ENCODE measurements at places on chromosomes 3 and 15. TPM values are rescaled to one million over a fixed set of nuclear protein-coding genes. Genes with fewer than 3 reads are reported as not detected.

ATXN7 gene
- 21.5 TPM for total RNA-seq

DNA sequence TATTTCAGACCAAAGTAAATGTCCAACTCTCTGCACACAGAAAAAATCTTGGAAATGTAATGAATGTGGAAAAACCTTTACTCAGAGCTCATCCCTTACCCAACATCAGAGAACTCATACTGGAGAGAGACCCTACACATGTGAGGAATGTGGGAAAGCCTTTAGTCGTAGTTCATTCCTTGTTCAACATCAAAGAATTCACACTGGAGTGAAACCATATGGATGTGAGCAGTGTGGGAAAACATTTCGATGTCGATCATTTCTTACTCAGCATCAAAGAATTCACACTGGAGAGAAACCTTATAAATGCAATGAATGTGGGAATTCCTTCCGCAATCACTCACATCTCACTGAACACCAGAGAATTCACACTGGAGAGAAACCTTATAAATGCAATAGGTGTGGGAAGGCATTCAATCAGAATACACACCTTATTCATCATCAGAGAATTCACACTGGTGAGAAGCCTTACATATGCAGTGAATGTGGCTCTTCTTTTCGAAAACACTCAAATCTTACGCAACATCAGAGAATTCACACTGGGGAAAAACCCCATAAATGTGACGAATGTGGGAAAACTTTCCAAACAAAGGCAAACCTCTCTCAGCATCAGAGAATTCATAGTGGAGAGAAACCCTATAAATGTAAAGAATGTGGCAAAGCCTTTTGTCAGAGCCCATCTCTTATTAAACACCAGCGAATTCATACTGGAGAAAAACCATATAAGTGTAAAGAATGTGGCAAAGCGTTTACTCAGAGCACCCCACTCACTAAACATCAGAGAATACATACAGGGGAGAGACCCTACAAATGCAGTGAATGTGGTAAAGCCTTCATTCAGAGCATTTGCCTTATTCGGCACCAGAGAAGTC is 8.0 kb upstream of the ZNF501 start:
- peak; percentile 9 for DNase-seq

GRCh38 chr15:32701863-32702262 is 15.9 kb upstream of the GREM1 start:
- no peak for DNase-seq

- DNase-seq, result no peak
These were observed 4.5 kb upstream of the RPL24 start for GRCh38 chr3:101690972-101691371.

- no peak for DNase-seq
These were observed 33.9 kb downstream of the RARB start for GRCh38 chr3:25461946-25462345.

DNA sequence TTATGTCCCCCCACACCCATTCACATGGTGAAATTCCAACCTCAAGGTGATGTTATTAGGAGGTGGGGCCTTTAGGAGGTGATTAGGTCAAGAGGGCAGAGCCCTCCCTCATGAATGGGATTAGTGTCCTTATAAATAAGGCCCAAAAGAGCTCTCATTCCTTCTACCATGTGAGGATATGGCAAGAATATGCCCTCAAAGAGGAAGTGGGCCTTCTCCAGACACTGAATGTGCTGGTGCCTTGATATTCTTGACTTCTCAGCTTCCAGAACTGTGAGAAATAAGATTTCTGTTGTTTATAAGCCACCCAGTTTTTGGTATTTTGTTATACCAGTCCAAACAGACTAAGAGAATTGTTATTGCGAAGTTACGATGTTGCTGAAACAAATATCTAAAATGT is 94.4 kb downstream of the ANKRD28 start:
- no peak for DNase-seq

DNA sequence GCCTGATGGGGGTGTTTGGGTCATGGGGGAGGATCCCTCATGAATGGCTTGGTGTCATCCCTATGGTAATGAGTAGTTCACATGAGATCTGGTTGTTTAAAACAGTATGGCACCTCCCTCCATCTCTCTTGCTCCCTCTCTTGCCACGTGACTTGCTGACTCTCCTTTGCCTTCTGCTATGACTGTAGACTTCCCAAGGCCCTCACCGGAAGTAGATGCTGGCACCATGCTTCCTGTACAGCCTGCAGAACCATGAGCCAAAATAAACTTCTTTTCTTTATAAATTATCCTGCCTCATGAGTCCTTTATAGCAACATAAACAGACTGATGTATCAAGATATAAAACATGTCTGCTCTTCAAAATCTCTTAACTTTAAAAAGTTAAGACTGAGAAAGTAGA is 96.1 kb downstream of the TFDP2 start:
- DNase-seq, result peak; percentile 43

DNA sequence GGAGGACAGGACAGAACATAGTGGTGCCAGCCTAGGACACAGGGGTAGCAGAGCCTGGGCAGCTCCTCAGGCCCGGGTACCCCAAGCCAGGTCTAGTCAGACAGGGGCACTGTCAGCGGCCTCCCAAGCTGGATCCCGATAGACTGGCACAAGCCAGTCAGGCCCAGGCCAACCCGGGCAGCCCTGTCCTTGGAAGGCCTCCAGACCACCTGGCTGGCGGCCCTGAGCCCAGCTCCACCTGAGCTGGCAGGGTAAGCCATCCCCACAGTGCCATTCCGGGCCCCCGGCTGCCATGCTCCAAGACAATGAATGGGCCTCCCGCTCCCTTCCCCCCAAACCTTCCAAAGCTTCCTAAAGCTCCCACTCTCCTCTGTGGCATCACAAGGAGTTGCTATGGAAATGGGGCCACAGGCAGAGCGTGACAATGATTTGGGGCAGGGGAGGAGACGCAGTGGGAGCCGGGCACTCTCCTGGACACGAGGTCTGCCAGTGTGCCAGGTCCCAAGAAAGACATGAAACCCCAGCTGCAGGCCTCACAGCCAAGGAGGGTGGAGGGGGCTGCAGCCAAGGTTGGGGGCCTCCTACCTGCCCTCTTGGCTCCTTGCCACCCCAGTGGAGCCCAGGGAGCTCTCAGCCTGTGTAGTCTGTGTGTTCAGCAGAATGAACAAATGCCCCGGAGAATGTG is 165.6 kb upstream of the LINGO1 start:
- DNase-seq, result no peak

GRCh38 chr3:124964387-124964786 is 29.8 kb upstream of the MUC13 start:
- DNase-seq, result no peak

- no peak for DNase-seq
These were observed 131.7 kb upstream of the NEO1 start for GRCh38 chr15:72920551-72920950.

- no peak for DNase-seq
These were observed 92.1 kb downstream of the XRN1 start for GRCh38 chr3:142355692-142356091.

GRCh38 chr3:141782386-141782932 is 19.3 kb downstream of the GRK7 start:
- no peak for DNase-seq

RBPMS2 gene
- total RNA-seq, result 0.27 TPM

TNFSF10 gene
- total RNA-seq, result 34.5 TPM

DNA sequence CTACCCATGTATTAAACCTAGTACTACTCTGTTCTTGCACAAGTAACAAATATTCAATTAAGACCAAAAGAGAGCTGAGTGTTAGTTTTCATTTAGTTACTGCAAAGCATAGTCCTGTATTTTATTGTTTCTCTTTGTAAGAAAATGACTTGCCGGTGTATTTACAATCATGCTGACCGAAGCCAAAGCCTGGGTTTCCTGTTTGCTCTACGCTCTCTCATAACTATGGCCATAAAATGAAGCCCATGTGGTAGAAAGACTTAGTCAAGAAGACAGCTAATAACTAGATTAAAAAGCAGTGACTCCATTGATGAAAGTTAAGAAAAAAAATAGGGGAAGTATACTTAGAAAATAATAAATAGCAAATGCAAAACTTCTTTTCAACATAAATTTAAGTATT is 479.9 kb downstream of the CNTN4 start:
- no peak for DNase-seq

GOLGA6L4 gene
- 1.9 TPM for total RNA-seq

GRCh38 chr15:80562033-80562432 is 133.1 kb upstream of the ABHD17C start:
- no peak for DNase-seq

DNA sequence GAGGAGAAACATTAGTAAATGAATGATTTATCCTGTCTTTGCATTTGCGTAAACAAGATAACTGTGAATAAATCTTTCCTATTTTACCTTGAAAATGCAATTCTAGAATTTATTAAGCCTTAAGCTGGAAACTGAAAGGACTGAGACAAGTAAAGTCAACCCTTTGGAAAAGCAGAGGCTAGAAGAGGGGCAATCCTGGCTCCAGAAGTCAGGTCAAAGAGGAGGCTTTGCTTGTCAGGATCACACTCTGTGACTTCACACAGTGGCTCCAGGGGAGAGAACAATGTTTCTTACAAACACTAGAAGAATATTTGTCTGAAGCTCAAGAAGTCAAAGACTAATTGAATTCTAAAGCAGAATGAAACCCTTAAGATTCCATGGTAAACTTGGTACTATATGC is 530.4 kb downstream of the NAALADL2 start:
- no peak for DNase-seq

DNA sequence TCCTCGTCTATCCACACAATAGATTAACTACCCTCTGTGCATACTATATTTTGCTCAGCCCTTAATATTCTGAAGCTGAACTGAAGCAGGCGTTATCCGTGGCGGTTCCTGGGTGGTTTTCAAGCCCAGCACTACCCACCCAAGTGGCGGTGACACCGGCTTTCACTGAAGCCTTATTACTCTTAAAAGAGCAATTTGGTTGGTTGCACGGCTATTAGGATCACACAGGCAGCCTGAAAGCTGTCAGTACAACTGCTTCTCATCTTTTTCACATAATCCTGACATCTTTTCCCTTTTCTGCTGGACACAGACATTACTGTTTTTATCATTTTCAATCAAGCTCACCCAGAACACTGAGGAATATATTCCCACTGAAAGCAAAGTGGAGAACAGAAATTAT is 525.3 kb upstream of the ZNF717 start:
- no peak for DNase-seq

- no peak for DNase-seq
These were observed 66.7 kb downstream of the RASGRF1 start for GRCh38 chr15:79023918-79024317.

GRCh38 chr3:33171580-33171979 is 47.0 kb downstream of the SUSD5 start:
- no peak for DNase-seq

TM6SF1 gene
- total RNA-seq, result 2.4 TPM

GRCh38 chr3:187066228-187066995 is 72.9 kb downstream of the RPL39L start:
- DNase-seq, result peak; percentile 73

ATP13A5 gene
- total RNA-seq, result not detected

DNA sequence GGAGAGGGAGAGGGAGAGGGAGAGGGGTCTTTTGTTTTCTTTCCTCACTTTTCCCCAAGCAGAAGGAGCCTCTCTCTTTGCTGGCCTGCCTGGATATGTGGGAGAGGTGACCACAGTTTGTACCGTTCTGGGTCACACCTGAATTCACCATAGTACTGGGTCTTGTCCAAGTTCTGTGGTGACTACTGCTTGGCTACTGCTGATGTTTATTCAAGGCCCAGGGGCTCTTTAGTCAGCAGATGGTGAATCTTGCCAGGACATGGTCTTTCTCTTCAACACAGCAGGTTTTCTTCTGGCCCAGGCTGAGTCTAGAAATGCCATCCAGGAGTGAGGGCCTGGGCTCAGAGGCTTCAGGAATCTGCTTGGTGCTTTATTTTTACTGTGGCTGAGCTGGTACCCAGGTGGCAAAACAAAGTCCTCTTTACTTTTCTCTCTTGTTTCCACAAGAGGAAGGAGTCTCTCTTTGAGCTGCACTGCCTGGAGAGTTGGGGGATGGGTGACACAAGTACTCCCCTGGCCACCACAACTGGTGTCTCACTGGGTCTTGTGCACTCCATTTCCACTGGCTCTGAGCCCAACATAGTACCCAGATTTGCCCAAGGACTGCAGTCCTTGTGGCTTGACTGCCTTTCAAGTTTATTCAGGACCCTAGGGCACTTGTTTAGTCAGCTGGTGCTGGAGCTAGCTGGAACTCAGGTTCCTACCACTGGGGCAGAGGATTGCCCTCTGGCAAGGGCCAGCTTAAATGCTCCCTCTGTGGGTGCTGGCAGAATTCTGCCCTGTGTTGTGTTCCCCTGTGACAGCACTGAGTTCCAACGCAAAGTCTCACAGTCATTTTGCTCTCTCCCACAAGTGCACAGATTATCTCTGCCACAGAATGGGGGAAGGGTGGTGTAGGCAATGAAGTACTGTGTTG is 16.8 kb upstream of the CCNDBP1 start:
- no peak for DNase-seq

WDR93 gene
- total RNA-seq, result 0.27 TPM

DNA sequence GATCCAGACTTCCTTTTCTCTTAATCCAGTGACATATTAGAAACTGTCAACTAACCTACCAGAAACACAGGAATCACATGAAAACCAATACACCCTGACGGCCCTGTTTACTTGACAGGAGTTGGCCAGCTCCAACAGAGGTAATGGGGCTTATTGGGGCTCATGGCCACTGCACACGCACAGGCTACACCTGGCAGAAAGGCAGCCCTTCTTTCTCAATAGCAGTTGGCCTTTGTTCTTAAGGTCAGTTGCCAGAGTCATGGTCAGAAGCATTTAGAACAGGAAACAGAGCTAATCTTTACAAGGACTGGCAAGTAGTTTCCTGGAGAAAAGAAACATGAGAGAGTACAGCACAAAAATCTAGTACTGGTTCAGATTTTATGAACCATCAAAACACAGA is 181.8 kb downstream of the MAGI1 start:
- no peak for DNase-seq

DNA sequence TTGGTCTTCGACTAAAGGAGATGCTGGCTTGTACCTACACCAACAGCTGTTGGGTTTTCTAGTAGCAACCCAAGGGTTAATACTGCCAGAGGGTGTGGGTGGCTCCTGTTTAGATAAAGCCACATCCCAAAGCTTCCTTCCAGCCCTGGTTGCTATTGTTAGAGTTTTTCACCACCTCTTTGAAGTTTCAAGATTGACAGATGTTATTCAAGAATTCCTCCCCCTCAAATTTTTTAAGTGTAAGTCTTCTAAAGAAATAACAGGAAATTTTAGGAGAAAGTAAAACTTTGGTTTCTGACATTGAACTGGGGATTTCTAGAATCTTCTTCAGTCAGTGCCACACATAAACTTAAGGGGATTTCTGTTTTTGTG is 60.9 kb downstream of the TGFBR2 start:
- no peak for DNase-seq

PGBD4 gene
- total RNA-seq, result 2.2 TPM

XCR1 gene
- not detected for total RNA-seq

DNA sequence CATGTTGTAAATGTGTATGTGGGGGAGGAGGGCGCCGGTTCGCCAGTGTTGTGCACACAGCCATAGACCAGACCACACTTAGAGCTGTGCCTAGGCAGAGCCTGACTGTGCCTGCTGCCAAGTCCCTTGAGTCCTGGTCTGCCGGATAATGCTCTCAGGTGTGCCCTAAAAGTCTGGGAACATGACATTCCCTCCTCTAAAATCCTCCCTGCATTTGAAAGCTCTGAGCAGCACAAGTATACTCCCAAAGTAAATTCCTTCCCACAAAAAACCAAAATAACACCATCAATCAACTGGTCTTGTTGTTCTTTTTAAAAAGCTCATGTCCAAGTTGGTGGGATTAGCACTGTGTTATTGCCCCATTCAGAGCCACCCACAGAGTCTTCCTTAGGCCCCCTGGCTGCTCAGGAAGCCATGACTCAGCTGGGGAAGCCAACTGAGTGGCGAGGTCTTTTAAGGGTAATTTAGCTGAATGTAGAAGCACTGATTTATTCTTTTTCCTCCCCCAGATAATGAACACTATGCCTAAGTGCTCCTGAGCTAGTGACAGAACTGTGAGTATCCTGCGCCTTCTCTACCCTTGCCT is 147.8 kb upstream of the MCTP2 start:
- peak; percentile 17 for DNase-seq

All from hematopoietic multipotent progenitor cell (in vitro differentiated cells).